ENCODE measurements at places on chromosomes 12 and 14.
A peak's percentile ranks its signal among the peaks of the same experiment; 100 is the strongest.

DNA sequence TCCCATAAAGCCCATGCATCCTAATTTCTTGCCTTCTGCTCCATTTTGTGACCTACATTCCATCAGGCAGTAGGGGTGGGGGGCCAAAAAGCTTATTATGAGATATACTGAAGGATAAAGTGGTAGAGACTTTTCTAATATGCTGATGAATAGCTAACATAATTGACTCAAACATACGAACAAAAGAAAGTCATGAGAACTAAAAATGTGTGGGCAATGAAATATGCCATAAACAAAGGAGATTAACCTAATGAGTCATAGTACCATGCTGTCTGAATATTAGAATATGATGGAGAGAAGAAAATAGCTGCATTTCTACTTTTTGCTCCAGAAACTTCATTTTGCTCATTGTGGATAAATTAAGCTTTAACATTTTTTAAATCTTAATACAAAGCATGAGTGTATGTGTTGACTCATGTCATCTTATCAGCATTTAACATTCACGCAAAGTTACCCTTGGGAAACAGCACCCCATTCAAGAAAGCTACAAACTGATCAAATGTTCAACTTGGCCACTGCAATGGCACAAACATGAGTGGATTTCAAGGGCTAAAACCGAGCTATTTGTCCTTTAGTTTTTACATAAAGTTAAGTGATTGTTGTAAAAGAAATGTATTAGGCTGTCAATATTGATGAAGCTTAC, 64.0 kb upstream of the DIO2 start:
- DNase-seq, result no peak

DNA sequence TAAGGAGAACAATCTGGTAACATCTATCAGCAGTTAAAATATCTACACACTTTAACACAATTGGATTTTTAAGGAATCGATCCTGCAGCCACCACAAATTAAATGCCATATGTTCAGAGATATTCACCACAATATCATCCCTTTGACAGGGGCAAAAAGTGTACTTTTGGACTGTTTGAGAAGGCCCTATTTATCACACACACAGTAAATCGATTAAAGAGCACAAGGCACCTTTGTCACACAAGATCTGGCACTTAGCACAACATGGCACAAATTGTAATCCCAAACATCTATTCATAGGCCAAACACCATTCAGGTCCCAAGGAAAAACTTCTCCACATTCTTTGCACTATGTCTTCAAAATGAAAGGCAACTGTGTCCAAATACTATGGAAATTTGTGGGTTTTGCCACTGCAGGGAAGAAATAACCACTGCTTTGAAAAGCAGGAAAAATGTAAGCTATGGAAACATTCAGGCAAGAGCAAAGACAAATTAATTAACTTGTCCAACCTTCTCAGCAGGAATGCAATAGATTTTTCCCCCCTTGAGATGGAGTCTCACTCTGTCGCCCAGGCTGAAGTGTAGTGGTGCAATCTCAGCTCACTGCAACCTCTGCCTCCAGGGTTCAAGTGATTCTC, 282.5 kb upstream of the TMPO start:
- no peak for DNase-seq

- no peak for DNase-seq
Observed at GRCh38 chr14:91817566-91818325, 49.6 kb downstream of the TC2N start.

DNA sequence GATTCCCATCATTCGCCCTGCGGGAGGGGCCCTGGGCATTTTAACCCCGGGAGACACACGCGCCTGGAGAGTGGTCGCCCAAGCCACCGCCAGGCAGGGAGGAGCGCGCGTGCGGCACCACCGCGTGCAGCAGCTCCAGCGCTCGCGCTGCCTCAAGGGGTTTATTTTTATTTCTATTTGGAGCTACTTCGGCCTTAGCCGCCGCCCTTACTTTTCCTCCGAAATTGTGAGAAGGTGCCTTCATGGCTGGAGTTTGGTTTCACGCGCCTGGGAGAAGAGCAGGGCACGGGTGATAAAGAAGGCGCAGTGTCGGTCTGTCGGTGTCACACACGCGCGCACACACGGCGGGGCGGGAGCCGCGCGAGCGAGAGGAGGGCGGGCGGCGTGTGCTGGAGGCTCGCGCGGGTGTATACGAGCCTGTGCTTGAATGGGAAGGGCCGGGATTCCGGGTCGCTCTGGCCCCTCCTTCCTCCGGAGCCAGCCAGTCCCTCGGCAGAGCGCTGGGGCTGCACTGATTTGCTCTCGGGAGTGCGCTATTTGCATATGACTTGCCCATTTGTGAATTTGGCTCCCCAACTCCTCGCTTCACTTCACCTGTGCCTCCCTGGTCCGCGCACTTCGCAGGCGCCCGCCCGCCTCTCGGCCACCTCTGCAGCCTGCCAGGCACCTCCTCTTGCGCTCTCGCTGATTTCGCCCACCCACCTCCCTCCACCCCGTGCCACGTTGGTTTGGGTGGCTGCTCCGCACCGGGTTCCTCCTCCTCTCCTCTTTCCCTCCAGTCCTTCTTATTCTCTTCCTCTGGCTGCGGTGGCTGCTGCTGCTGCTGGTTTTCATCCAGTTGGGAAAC, 932.3 kb downstream of the DIO2 start:
- DNase-seq, result no peak

- DNase-seq, result no peak
Observed at GRCh38 chr12:121803861-121804416, at the start of gene SETD1B. TSS of gene SETD1B (plus strand) at chr12:121804009. CDS start at chr12:121804738, 729 bp downstream.

GRCh38 chr12:108612788-108613282, 15.0 kb upstream of the TMEM119 start:
- no peak for DNase-seq

GRCh38 chr12:93273834-93274564, 103.7 kb upstream of the NUDT4 start:
- no peak for DNase-seq

DNA sequence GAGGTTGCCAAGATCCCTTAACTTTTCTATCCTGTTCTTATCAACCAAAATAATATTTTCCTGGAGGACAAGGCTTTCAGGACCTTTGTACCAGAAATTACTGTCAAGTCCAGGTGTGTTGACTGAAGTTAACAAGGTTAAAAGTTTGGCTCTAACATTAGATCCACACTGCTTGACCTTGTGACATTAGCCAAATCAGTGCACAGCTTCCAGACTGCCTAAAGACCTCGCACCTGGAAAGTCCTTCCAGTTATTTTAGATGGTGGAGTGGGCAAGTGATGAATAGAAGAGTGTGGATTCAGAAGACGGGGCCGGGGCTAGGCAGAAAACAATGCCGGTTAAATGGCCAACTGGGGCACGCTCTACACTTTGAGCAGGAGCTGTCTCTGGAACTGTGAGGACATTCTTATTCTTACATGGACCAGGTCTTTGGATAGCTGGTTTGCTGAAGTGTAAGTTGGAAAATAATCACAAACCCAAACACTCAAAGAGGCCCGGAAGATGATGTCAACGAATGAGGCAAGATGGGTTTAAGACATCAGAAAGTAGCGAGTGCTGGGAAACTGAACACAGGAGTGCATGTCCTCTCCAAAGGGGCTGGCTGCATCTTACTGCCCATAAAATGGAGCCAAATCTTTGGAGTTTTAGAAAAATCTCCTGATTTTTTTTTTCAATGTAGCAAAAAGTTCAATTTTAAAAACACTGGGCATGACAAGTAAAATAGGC, 56.3 kb downstream of the NIN start:
- DNase-seq, result no peak

- no peak for DNase-seq
Observed at GRCh38 chr14:65920996-65921395, 508.5 kb downstream of the FUT8 start.

DNA sequence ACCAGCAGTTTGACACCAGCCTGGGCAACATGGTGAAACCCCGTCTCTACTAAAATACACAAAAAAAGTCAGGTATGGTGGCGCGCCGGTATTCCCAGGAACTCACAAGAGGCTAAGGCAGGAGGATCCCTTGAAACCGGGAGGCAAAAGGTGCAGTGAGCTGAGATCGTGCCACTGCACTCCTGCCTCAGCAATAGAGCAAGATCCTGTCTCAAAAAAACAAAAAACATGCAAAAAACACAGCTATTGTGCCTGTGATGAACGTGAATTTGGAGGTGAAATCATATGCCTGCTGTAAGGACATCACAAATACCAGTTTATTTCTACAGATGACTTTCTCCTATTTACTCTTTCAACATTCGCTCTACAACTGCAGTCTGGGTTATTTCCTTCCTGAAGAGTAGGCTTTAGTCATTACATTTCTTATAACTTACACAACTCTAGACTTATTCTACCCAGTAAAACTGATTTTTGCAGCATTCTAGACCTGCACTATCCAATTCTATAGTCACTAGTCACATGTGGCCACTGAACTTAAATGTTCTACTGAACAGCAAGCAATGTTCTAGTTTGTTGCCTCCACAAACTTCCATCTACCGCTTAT, 48.3 kb downstream of the HNRNPC start:
- DNase-seq, result no peak

DNA sequence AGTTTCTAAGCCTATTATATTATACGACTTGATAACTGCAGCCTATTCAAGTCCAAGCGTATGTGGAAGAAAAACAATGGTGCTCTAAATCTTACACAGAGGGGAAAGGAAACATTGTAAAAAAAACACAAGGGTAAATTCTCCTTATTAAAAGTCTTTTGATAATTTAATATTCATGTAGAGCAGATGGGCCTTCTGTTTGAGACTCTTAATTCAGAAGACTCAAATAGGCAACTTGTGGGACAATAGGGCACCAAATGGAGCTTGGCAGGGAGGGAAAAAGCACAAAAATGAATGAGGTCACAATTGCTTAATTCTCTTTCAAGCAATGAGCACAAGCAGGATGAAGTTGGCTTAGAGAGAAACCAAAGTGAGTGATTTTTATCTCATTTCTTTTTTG, 159.4 kb downstream of the NELL2 start:
- DNase-seq, result no peak

DNA sequence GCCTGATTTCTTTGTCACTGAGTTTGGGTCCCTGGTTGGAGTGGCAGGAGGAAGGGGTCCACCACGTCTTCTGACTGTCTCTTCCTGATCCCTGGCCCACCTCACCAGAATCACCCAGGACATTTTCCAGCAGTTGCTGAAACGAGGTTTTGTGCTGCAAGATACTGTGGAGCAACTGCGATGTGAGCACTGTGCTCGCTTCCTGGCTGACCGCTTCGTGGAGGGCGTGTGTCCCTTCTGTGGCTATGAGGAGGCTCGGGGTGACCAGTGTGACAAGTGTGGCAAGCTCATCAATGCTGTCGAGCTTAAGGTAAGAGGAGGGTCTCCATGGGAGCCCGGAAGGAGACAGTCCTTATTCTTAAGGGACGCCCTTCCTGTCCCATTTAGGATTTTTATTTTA, 12.3 kb downstream of the MARS1 start:
- DNase-seq, result no peak

- DNase-seq, result no peak
Observed at GRCh38 chr14:68495101-68496039, 297.5 kb downstream of the ZFP36L1 start.

- DNase-seq, result no peak
Observed at GRCh38 chr12:28795311-28795710, 353.8 kb upstream of the FAR2 start.

GRCh38 chr12:102957339-102958050, at the start of gene ASCL1:
TSS of gene ASCL1 (plus strand) at chr12:102957674. CDS start at chr12:102958245, 571 bp downstream.
- DNase-seq, result no peak

DNA sequence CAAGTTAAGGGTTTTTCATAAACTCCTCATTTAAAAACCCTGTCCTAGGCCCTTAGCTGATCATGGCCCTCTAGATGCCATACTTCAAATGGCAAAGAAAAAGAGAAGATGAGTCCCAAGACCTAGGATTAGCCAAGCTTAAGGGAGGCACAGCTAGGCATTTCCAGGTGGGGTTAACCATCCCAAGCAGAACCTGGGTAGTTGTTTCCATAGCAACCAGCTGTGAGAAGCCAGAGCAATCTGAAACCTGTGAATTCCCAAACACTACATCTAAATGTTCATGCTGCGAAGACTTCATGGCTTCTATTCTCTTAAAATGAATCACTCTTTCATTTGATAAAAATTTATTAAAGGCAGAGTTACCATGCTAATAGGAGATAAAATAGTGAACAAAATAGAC, 372.9 kb downstream of the C12orf50 start:
- no peak for DNase-seq

- DNase-seq, result peak; percentile 39
Observed at GRCh38 chr14:91417983-91418386, 365 bp upstream of the CCDC88C start.

Data from stimulated activated CD4-positive, alpha-beta T cell treated with anti-CD3 and anti-CD28 coated beads, Interleukin-12 subunit alpha, Interleukin-12 subunit beta, amount 100 ng/mL, for 24 hours (primary cell).